ENCODE measurements at places on chromosomes 6 and 20.

GRCh38 chr6:78911218-78911940 is 44.0 kb downstream of the IRAK1BP1 start:
- no peak for DNase-seq

DNA sequence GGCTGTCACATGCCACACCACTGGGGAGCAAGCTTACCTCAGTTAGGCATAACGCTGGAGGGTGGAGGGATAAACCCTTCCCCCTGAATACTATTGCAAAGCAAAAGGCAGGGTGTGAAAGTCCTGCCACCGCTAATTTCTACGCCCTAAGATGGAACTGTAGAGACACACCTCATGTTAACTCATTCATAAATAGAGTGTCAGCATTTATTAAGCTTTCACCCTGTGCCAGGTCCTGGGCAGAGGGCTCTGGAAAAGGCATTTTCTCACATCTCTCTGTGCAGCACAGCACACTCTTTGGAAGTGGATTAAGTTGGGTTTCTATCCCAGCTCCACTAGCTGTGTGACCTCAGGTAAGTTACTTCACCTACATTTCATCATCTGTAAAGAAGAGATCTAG is 21.8 kb downstream of the TMEM14B start:
- no peak for DNase-seq

DNA sequence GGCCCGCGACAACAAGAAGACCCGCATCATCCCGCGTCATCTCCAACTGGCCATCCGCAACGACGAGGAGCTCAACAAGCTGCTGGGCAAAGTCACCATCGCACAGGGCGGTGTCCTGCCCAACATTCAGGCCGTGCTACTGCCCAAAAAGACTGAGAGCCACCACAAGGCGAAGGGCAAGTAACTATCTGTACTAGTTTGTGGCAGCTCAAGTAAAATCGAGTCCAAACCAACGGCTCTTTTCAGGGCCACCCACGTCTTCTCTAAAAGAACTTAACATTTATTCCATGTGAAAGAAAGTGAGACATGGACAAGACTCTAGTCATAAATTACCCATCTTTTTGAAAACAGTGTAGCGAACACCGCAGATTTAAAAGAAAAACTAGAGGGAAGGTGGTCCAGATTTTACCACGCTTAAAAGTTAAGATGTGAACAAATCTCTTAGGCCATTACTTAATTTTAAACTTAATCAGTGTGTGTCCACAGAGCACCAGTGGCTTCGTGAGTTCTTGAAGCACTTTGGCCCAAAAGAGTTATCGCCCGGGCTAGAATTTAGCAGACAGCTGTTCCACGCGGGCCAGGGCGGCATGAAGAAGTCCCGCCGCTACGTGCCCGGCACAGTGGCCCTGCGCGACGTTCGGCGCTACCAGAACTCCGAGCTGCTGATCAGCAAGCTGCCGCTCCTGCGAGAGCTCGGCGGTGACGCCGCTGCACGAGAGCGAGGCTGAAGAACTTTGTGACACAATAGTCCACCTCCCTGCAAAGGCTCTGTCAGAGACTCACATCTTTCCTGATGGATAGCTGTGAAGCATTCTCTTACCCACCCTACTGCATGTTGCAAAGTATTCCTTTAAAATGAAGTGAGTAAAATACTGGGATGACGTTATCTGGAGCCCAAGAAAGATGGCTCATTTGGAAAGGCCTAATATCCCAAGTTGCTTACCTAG is 113.9 kb upstream of the PRSS16 start:
- DNase-seq: no peak

GRCh38 chr6:170561555-170561954 is 7.4 kb downstream of the TBP start:
- DNase-seq: no peak

GRCh38 chr6:11172501-11173327 is 59.8 kb downstream of the NEDD9 start:
- peak; percentile 74 for DNase-seq

DNA sequence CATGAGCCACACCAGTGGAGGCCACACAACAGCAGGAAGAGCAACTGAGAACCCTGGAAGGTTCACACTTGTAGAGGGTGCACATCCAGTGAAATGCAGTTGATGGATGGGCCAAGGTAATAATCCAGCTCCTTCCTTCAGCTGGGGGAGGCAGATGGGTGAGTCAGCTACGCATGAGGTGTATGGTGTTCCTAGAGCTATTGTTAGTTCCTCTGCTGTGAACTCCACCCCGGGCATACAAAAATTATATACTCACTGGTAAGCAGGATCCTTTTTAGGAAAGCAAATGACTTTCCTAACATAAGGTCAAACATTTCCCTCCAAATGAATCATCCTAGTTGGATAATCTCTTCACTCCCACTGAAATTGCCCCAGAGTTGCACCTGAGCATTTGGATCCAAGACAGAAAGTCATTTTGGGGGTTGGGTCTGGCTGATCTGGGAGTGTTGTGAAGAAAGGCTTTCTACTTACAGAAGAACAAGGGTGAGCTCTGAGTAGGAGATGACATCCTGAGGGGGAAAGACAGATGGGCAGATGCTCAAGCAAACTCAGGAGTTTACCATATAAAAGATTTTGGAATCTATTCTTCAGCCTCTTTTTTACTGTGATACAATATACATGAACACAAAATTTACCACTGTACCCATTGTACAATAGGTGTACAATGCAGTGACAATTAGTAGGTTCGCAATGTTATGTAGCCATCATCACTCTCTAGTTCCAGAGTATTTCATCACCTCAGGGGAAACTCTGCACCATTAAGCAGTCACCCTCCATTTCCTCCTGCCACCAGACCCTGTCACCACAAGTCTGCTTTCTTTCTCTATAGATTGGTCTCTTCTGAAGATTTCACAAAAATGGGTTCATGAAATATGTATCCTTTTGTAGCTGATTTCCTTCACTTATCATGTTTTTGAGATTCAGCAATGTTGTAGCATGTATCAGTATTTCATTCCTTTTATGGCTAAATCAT is 11.1 kb downstream of the HLA-F start:
- DNase-seq: no peak

GRCh38 chr6:145331066-145331465 is 404.3 kb downstream of the EPM2A start:
- no peak for DNase-seq

- DNase-seq: no peak
Measured at GRCh38 chr20:35947489-35947888, 6.8 kb downstream of the SCAND1 start.

DNA sequence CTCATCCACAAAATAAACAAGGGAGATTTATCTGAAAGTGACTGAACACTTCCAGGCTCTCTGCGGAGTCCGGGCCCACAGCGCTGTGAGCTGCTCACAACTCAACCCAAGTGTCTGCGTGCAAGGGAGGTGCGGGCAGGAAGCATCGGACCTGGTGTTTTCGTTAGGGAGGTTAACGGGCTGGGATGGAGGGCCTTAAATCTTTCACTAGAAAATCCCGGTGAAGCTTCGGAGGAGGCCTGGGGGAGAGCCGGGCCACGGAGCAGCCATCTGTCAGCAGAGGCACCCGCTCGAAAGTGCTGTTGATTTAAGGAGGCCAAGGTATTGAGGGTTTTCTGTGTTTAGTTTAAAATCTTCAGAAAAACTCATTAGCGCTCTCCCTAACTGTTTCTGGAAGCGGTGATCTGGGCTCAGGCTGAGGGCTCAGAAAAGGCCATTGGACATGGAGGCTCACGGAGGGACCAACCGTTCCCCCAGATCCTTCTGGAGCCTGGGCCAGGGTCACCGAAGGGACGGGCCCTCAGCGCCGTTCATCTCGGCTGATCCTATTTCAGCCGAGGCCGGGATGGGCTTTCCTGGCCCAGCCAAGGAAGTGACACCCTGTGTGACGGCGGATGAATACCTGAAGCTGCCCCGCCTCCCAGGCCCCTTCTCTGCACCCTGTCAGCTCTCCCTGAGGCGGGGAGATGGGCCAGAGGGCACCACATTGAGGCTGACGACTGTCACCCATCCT is 20.7 kb downstream of the GATA5 start:
- DNase-seq: no peak

- no peak for DNase-seq
Measured at GRCh38 chr6:76592566-76592965, 520.1 kb upstream of the IMPG1 start.

DNA sequence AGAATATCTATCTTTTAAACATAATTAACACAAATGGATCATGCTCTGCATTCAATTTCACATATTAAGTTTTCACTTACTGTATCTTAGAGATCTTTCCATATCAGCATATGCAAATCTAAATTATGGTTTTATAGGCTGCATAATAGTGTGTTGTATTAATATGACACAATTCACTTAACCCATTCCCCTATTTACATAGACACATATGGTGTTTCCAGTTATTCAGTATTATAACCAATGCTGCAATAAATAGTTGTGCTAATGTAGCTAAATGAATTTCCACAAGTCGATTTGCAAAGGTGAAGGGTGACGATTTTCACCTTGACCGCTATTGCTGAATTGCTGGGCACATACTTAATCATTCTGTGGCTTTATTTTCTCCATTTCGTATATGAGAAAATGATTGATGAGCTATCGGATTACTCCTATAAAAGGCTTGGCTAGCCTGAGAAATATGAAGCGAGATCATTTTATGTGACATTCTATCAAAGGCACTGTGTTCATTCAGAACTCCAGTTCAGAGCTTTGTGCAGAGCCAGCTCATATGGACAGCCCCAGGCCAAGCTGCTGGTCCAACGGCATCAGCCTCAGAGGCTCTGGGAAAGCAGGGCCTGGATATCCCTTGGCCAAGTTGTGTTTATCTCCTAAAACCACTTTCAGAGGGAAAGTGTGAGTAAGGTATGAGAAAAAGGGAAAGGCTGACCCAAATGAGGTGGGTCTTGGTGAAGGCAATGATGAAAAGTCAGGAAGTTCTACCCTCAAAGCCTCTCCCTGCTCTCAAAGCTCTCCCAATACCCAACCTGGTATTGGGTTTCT is 50.8 kb downstream of the GFOD1 start:
- DNase-seq: no peak

DNA sequence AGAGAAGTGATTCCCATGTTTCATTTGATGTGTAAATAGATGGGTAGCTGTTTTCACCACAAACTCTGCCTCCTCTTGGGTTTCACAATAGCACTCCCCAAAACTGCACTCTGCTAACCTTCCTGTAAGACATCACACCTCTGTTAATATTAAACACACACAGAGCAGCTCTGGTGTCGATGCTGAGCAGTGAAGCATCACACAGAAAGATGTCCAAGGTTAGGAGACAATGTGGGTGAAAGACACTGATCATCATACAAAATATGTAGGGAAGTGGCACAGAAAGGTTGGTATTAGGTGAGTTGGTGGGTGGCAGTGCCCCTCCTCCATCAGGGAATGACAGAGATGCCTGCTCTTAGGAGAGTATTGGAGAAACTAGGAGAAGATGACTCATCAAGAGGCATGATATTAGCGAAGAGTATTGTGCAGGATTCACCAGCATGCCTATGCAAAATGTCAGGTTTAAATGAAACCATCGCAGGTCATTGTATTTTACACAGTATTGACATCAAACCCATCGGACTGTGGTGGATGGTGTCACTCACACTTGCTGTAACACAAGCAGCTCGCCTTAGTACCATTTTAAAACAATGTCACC is 199.7 kb downstream of the TBXT start:
- no peak for DNase-seq

DNA sequence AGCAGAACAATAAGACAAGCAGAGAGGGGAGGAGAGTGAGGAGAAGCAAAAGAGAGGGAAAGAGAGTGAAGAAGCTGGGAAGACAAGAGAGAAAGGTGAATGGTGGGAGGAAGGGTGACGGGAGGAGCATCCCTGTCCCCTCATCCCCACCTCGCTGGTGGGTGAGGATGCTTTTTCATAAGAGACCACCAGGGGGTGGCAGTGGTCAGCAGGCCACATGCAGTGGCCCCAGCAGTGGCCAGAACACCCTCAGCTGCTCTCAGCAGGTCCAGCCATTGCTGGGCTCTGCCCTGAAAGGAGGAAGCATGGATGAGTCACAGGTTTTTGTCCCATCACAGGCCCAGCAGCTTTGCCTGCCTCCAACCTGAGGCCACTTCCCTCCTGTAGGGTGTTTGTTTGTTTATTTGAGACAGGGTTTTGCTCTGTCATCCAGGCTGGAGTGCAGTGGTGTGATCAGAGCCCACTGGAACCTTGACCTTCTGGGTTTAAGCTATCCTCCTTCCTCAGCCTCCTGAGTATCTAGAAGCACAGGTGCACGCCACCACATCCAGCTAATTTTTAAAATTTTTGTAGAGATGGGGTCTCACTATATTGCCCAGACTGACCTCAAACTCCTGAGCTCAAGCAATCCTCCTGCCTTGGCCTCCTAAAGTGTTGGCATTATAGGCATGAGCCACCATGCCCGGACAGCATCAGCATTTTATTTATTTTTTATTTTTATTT is 24.0 kb downstream of the FGD2 start:
- no peak for DNase-seq

DNA sequence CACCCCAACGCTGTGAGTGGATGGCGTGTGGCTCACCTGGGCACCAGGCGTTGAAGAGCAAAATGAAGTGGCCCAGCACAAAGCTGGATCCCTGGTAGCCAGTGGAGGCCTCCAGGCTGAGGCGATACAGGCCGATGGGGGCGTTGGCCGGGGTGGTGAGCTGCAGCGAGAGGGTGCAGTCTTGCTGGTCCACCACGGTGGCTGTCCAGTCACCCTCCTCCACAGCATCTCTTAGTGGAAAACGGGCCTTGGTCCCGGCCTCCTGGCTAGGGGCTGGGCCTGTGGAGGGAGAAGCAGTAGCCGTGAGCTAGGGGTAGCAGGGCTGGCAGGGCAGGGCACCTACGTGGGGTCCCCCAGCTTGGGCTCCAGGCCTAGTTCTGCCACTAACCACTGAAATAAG is 9.3 kb downstream of the TGM2 start:
- DNase-seq: no peak

- DNase-seq: no peak
Measured at GRCh38 chr20:62208061-62208794, 11.8 kb downstream of the HRH3 start.

DNA sequence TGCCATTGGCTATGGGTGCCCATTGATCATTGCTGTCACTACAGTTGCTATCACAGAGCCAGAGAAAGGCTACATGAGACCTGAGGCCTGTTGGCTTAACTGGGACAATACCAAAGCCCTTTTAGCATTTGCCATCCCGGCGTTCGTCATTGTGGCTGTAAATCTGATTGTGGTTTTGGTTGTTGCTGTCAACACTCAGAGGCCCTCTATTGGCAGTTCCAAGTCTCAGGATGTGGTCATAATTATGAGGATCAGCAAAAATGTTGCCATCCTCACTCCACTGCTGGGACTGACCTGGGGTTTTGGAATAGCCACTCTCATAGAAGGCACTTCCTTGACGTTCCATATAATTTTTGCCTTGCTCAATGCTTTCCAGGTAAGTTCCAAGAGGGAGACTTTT is 16.4 kb downstream of the ADGRF4 start:
- no peak for DNase-seq

GRCh38 chr6:16837217-16837972 is 76.1 kb upstream of the ATXN1 start:
- DNase-seq: no peak
